Activated naive CD4-positive, alpha-beta T cell treated with anti-CD3 and anti-CD28 coated beads, Interleukin-2, amount 50 U/mL, for 72 hours (primary cell): ENCODE measurements at places on chromosomes 7 and 10. TPM values are rescaled to one million over a fixed set of nuclear protein-coding genes. Genes with fewer than 3 reads are reported as not detected.

The DENND2A gene
- total RNA-seq = not detected

The MRC1 gene
- total RNA-seq = not detected

The KLF14 gene
- total RNA-seq = not detected

The ARPC1B gene
- 254 TPM for total RNA-seq

The SPAM1 gene
- not detected for total RNA-seq

The ZNF804B gene
- not detected for total RNA-seq

The ZFYVE27 gene
- 29.3 TPM for total RNA-seq

The ORAI2 gene
- 26.7 TPM for total RNA-seq

The GLUD1 gene
- 173 TPM for total RNA-seq

The TMEM236 gene
- 0.18 TPM for total RNA-seq

The TUBAL3 gene
- not detected for total RNA-seq

The ADARB2 gene
- total RNA-seq = 0.27 TPM

The OR2A12 gene
- not detected for total RNA-seq
